NCI-H1417 (cell line): ENCODE measurements at places on chromosomes 6 and 20.

DNA sequence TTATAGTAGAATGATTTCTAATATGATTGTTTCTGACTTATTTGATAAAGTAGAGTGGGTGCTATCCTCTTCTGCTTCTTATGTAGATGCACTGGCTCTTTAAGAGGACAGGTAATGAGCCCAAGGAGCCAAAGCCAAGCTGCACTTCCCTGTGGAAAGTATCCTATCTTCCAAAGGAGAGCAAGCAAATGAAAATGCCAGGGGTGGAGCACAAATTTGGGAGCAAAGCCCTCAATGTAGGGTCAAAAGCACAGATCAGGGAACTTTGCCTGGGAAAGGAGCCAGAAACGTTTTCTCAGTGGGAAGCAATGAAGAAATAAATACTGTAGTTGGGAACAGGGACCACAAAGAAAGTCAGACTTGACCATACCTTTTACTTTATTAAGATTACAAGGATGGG lies 242.9 kb downstream of the SYNE1 start:
- DNase-seq: no peak

- no peak for DNase-seq
Observed at GRCh38 chr20:11041396-11041795, 367.6 kb upstream of the JAG1 start.

- no peak for DNase-seq
Observed at GRCh38 chr6:3163248-3163594, 5.9 kb upstream of the TUBB2A start.

GRCh38 chr6:166638573-166638964 lies 11.5 kb upstream of the RPS6KA2 start:
- no peak for DNase-seq

DNA sequence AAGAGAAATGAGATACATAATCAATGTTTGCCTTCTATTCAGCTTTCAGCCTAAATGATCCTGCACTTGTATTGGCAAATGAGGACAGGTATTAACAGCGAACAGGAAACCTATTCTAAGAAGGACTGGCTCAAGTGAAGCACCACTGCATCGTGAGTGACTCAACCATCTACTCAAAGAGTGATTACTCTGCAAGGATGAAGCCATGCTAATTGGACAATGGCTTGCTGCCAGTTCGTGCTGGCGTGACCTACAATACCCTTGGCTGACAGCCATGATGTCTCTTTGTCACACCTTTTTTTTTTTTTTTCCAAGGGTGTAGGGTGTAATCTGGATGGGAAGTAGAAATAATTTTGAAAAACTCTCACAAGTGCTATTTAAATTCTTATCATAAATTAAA lies 104.9 kb downstream of the GJA10 start:
- peak; percentile 97 for DNase-seq

- DNase-seq: no peak
Observed at GRCh38 chr6:15409301-15410125, 163.6 kb downstream of the JARID2 start.

DNA sequence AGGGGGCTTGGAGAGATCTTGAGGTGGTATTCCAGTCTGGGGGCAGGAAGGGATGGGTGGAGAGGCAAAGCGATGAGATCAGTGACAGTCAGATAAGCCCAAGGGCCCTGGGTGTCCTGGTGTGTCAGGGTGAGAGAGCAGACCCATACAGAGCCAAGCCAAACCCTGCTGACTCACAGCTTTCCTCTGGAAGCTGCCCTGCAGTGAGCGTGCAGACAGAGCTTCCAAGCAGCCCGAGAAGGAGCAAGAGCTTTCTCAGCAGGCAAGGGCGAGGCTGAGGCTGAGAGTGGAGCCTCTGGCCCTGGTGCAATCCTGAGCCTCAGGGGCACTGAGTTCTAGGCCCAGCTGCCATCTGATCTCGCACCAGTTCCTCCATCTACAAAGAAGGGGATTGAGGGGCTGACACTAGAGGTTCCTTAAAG lies 91.1 kb upstream of the HIVEP1 start:
- no peak for DNase-seq

DNA sequence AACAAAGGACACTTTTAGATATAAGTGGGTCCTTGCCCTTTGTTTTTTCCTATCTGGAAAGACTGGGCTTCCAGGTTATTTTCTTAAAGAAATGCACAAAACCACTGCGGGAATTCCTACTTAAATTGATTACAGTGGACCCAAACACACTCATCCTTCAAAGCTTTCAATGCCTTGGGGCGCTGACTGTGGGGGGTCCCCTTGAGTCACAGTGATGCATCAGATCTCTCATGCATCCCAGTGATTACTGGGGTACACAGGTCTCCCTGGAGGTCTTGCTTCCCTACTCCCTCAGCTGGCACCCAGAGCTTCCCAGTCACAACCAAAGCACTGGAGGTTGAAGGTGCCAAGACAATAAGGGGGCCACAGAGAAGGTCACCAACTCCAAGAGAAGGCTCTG lies 20.7 kb downstream of the ABHD12 start:
- no peak for DNase-seq

GRCh38 chr20:11230999-11231398 lies 557.2 kb upstream of the JAG1 start:
- DNase-seq: no peak

DNA sequence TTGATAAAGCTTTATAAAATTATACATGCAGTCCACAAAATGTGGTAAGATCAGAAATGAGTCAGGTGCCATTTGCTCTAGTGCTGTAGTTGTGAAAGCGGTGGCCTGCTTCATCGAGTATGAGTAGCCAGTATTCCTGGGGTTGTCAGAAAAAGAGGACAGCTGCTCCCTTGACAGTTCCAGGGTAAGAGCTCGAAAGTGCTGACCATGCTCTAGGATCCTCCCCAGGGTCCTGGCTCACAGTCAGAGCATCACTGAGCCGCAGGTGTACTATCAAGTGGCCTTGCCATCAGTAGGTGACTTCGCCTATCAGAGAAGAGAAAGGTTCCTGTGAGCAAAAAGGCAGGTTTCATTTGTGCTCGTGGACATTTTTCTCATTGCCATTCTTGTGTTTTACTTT lies 3.6 kb downstream of the BTBD3 start:
- peak; percentile 69 for DNase-seq

GRCh38 chr6:123462152-123462551 lies 174.6 kb downstream of the TRDN start:
- no peak for DNase-seq

DNA sequence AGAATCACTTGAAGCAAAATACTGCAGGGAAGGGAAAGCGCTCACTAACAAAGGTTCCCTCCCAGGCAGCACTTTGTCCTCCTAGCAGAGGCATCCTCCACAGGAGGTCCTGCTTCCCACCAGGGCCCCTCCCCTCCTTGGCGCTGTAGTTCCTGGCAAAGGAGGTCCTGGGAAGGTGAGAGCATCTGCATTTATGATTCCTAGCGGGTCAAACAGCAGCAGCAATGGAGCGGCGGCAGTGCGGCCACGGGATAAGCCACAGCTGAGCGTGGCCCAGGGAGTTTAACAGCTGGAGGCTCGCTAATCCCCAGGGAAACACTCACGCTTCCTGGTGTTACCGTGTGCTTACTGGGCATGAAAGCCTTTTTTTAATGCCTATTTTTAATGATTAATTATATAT lies 185.8 kb downstream of the TTLL2 start:
- peak; percentile 33 for DNase-seq

- no peak for DNase-seq
Observed at GRCh38 chr6:46357591-46357990, 133.7 kb downstream of the RCAN2 start.

DNA sequence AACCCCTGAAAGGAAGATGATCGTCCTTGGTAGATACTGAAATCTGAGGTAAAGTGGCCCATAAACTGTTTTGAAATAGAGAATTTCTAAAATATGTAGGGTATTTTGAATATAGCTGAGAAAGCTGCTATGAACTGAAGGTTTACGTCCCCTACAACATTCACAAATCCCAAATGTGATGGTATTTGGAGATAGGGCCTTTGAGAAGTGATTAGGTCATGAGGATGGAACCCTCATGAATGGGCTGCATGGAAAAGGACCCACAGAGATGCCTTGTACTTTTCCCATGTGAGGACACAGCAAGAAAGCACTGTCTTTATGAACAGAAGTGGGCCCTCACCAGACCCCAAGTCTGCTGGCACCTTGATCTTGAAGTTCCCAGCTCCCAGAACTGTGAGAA lies 6.8 kb upstream of the PNISR start:
- DNase-seq: no peak

- DNase-seq: peak; percentile 88
Observed at GRCh38 chr20:45436732-45437485, 21.0 kb downstream of the PIGT start.
